ENCODE measurements at places on chromosomes 3 and 15.

GRCh38 chr3:20194793-20195460 lies 8.9 kb upstream of the SGO1 start:
- no peak for DNase-seq

- no peak for DNase-seq
Measured at GRCh38 chr15:64048781-64049460, 2.6 kb upstream of the DAPK2 start.

GRCh38 chr3:136110481-136110880 lies 85.7 kb downstream of the MSL2 start:
- no peak for DNase-seq

- DNase-seq: no peak
Measured at GRCh38 chr3:62954580-62954979, 79.4 kb upstream of the CADPS start.

DNA sequence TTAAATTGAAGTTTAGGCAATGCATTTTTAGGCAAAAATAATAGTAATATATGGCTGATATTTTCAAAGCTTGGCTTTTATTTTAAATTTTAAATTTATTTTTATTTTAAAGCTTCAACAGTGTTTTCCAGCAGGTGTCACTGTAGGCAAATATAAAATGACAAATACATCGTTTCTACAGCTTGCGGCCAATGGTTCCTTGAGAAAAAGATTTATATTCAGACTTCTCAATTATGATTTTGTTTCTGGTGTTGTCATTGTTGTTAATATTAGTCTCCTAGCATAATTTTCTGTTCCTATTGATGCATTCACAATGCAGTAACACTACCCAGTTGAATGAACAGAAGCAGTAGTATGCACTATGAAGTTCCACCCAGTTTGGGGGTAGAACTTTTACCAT lies 220.7 kb upstream of the DNAJC19 start:
- DNase-seq: no peak

Measured in T follicular helper cell (primary cell).